A549 treated with AZD2906 at 1 μM for 4 hours (cell line): ENCODE measurements at places on chromosomes 16 and 17. TPM values are rescaled to one million over a fixed set of nuclear protein-coding genes. Genes with fewer than 3 reads are reported as not detected.

TSPAN10 gene
- 3.5 to 5.8 TPM (median 5.0 TPM) in 5 replicates for total RNA-seq

THUMPD1 gene
- total RNA-seq, result 19.4 to 28.2 TPM (median 21.2 TPM) in 5 replicates

PABPN1L gene
- 0.08 to 0.11 TPM in 2 of 5 replicates, not detected in the others for total RNA-seq

ADCY9 gene
- total RNA-seq, result 6.9 to 7.9 TPM (median 7.3 TPM) in 5 replicates

CPHXL2 gene
- total RNA-seq, result not detected in 5 replicates

CCDC154 gene
- total RNA-seq, result 0.07 to 0.36 TPM (median 0.18 TPM) in 5 replicates

XYLT1 gene
- 0.61 to 0.87 TPM (median 0.75 TPM) in 5 replicates for total RNA-seq

SLC35G6 gene
- not detected in 5 replicates for total RNA-seq

CDK5R1 gene
- total RNA-seq, result 6.1 to 6.7 TPM (median 6.3 TPM) in 5 replicates

CARD14 gene
- total RNA-seq, result 0.18 to 0.48 TPM (median 0.32 TPM) in 5 replicates

OTOA gene
- total RNA-seq, result 0.06 to 0.10 TPM (median 0.06 TPM) in 4 of 5 replicates, not detected in the other

SF3B3 gene
- 119 to 203 TPM (median 184 TPM) in 5 replicates for total RNA-seq

KIF18B gene
- 30.5 to 38.1 TPM (median 36.8 TPM) in 5 replicates for total RNA-seq

TK1 gene
- total RNA-seq, result 237 to 293 TPM (median 246 TPM) in 5 replicates

TNFRSF13B gene
- not detected in 5 replicates for total RNA-seq

UTS2R gene
- total RNA-seq, result not detected in 5 replicates

KCNH6 gene
- total RNA-seq, result not detected in 5 replicates

HSD17B1 gene
- total RNA-seq, result 0.95 to 1.8 TPM (median 1.5 TPM) in 5 replicates

TNK1 gene
- 1.3 to 1.6 TPM (median 1.5 TPM) in 5 replicates for total RNA-seq

KRTAP4-6 gene
- total RNA-seq, result not detected in 5 replicates

MYOCD gene
- total RNA-seq, result 0.66 to 1.1 TPM (median 0.83 TPM) in 5 replicates

HSF5 gene
- not detected in 5 replicates for total RNA-seq

TPSB2 gene
- 0.09 to 0.11 TPM in 2 of 5 replicates, not detected in the others for total RNA-seq

PGAP6 gene
- 27.1 to 40.0 TPM (median 35.2 TPM) in 5 replicates for total RNA-seq

DNAH17 gene
- 0.81 to 1.1 TPM (median 0.98 TPM) in 5 replicates for total RNA-seq

PITPNC1 gene
- total RNA-seq, result 20.0 to 24.6 TPM (median 24.0 TPM) in 5 replicates

SSTR5 gene
- 0.51 to 0.79 TPM (median 0.60 TPM) in 5 replicates for total RNA-seq

ITGAX gene
- total RNA-seq, result 0.86 to 1.4 TPM (median 1.1 TPM) in 5 replicates

DPH1 gene
- total RNA-seq, result 40.2 to 46.9 TPM (median 45.0 TPM) in 5 replicates

NOD2 gene
- 0.02 TPM in 1 of 5 replicates, not detected in the others for total RNA-seq

KRT33A gene
- not detected in 5 replicates for total RNA-seq

KRT31 gene
- not detected in 5 replicates for total RNA-seq
